ENCODE measurements at places on chromosomes 11 and 22. TPM values are rescaled to one million over a fixed set of nuclear protein-coding genes. Genes with fewer than 3 reads are reported as not detected.

GRCh38 chr11:95175818-95176380 lies 55.1 kb downstream of the SESN3 start:
- no peak for DNase-seq

- DNase-seq, result no peak
Measured at GRCh38 chr11:103586756-103587155, 449.7 kb upstream of the DDI1 start.

TSSK2 gene
- total RNA-seq, result not detected

IZUMO1R gene
- not detected for total RNA-seq

OTOG gene
- total RNA-seq, result not detected

Data from activated CD4-positive, alpha-beta T cell treated with anti-CD3 and anti-CD28 coated beads for 36 hours (primary cell).